ENCODE measurements at places on chromosomes 6 and 20.
A peak's percentile ranks its signal among the peaks of the same experiment; 100 is the strongest.

DNA sequence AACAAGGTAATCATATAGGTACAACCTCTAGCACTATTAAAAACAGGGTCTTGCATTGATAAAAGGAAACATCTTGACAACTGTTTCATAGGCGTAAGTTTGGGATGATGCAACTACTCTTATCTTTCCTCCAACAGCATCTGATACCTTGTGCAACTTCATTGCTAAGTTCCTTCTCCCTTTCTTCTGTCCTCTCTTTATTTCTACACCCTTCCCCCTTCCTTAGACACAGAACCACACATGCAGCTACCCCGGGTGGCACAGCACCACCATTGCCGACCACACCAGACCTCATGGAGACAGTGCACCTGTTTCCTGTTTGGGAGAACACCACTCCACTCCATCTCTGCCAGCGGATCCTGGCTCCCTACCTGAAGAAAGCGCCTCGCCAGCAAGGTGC is 14.4 kb downstream of the MYB start:
- no peak for DNase-seq

GRCh38 chr20:42763015-42763414 is 426.7 kb downstream of the PTPRT start:
- no peak for DNase-seq

DNA sequence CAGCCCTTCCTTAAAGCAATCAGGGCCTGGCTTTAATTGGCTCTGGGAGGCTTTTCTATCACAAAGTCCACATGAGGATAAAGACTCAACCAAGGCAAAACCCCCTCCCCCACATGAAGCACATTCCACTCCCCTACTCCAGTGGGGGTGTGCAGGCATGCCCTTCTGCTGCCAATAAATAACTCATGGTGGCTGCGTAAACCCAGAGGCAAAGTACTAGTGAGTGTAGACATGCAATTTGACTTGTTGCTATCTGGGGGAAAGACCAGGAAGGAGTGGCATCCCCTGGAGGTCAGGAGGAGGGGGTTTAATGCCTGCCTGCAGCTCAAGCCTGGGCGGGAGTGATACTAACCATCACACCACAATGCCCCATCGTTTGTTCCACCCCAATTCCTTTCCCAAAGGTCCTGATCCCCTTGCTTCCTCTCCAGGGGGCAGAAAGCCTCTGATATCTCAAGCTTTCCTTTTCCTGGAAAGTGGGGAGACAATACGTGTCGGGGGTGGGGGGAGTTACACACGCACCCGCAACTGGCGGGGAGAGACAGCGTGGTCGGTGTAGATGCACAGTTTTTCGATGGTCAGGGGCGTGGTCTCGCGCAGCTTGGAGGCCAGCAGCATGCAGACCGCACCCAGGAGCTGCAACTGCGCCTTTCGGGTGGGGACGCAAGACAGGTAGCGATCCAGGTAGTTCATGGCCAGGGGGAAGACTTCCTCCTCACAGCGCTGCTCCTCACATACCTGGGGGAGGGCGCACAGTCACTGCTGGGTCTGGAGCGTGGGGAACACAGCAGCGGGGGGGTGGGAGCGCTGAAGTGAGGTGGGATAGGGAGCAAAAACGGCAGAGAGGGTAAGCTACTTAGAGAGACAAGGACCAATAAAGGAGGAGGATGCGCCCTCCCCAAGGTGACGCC is 1.5 kb downstream of the CCND3 start:
- DNase-seq = no peak

- DNase-seq = no peak
Measured at GRCh38 chr6:167303675-167304625, 12.8 kb downstream of the UNC93A start.

- no peak for DNase-seq
Measured at GRCh38 chr20:9483131-9483530, 31.3 kb upstream of the LAMP5 start.

DNA sequence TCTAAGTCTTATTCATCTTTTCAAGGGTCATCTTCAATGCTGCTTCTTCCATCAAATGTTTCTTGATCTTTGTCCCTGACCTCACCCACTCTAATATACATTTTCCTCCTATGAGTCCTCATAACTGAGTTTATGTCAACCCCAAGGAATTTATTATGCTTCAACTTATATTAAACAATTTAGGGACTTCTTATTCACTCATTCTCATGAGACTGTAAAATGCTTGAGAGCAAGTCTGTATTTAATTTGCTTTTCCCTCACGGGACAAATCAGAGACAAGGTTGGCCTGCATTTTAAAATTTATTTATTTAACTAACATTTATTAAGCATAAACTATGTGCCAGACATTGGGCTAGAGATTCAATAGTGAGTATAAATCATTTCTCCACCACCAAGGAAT is 312.0 kb upstream of the NT5E start:
- no peak for DNase-seq

GRCh38 chr20:50554694-50555579 is 44.8 kb downstream of the PTPN1 start:
- DNase-seq = no peak

- DNase-seq = peak; percentile 45
Measured at GRCh38 chr6:150894935-150895552, 29.5 kb downstream of the MTHFD1L start.

DNA sequence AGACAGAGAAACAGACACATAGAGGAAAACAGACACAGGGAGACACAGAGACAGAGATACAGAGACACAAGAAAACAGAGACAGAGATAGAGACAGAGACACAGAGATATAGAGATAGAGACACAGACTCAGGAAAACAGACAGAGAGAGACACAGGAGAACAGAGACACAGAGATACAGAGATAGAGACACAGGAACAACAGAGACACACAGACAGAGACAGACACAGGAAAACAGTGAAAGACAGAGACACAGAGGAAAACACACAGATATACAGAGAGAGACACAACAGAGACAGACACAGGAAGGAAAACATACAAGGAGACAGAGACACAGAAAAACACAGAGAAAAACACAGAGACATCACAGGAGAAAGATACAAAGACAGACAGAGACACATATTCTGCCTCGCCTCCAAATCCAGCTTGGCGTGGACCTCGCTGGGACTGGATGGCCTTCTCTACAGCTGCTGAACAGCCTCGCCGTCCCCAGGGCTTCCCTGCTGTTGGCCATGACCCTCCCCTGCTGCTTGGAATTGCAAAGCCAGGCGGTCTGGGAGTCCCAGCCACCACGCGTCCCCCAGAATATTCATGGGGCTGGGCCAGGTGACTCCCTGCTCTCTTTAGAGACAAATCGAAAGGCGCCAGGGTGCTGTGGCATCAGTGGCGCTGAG is 36.8 kb downstream of the NTSR1 start:
- DNase-seq = no peak

- DNase-seq = no peak
Measured at GRCh38 chr6:25202504-25202903, 76.7 kb upstream of the CARMIL1 start.

GRCh38 chr6:130376936-130377335 is 11.1 kb downstream of the TMEM200A start:
- DNase-seq = no peak

DNA sequence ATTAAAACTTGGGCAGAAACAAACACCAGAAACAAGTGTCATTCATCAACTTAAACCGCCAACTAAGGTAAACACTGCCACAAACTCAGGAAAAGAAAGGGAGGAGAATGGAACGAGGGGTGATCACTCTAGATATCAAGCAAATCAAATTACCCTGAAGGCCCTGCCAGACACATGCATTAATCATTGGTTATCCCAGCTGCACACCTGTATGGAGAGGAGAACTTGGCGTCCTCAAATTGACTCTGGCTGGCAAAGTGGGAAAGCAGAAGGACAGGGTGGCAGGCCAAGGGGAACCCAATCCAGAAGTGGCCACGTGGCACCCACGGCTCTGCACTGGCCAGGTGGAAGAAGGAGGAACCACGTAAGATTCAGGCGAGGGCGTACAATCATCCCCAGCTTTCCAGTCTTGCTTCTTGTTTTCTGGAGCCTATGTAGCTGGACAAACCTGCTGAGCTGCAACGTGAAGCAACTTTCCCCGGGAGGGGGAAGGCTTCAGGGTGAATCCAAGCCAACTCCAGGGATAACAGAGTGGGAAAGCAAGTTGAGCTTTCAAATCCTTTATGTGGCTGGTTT is 156.2 kb upstream of the JARID2 start:
- DNase-seq = no peak
